Stimulated activated CD4-positive, alpha-beta T cell treated with anti-CD3 and anti-CD28 coated beads, Interleukin-2, amount 100 ng/mL, for 24 hours (primary cell): ENCODE measurements at places on chromosomes 3 and 15.

DNA sequence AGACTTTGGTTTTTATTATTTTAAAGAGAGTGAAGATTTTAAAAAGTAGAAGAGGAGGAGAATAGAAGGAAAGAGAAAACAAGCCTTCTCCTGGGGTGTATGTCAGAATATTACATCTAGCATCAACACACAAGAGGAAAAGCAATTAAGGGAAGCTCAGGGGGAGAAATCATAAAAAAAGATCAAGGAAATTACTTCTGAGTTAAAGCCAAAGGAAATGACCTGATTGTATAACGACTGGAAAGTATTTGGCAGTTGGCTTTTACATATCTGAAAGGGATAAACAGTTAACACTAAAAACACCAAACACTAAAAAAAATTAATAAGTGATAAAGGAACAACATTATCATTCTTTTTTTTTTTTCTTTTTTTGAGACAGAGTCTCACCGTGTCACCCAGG is 58.4 kb downstream of the CPNE4 start:
- DNase-seq = no peak

GRCh38 chr15:98443526-98443925 is 204.8 kb upstream of the IGF1R start:
- no peak for DNase-seq

GRCh38 chr15:73081321-73081958 is 29.2 kb downstream of the NEO1 start:
- DNase-seq = no peak

- DNase-seq = no peak
These were observed 112.7 kb downstream of the OXSM start for GRCh38 chr3:25902586-25902985.

DNA sequence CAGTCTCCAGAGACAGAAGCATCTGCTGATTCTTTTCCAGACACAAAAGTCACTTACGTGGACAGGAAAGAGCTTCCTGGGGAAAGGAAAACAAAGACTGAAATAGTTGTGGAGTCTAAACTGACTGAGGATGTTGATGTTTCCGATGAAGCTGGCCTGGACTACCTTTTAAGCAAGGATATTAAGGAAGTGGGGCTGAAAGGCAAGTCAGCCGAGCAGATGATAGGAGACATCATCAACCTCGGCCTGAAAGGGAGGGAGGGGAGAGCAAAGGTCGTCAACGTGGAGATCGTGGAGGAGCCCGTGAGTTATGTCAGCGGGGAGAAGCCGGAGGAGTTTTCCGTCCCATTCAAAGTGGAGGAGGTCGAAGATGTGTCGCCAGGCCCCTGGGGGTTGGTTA is 25.4 kb downstream of the SYNM start:
- DNase-seq = no peak

DNA sequence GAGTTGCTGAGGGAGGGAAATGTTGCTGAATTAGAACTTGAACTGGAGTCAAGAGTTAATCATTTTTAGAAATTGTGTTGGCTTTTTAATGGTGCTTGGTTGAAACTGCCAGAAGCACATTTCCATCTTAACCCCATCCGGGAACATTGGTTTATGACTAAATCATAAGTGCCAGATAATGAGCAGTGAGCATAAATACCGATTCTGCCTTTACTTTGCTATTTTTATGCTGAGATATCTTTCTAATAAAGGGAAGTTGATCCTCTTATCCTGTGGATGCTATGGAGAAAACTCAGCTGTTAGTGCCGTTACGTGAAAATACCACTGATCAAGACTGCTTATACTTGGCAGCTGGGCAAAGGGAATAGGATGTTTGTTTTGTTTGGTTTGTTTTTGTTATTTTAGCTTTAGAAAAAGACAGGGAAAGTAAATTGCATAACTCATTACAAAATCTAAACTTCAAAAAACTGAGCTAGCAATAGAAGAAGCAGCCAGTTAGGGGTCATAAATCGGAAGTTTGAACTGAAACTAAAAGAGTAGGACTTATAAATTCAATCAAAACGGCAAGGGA is 813.1 kb downstream of the NAALADL2 start:
- no peak for DNase-seq

DNA sequence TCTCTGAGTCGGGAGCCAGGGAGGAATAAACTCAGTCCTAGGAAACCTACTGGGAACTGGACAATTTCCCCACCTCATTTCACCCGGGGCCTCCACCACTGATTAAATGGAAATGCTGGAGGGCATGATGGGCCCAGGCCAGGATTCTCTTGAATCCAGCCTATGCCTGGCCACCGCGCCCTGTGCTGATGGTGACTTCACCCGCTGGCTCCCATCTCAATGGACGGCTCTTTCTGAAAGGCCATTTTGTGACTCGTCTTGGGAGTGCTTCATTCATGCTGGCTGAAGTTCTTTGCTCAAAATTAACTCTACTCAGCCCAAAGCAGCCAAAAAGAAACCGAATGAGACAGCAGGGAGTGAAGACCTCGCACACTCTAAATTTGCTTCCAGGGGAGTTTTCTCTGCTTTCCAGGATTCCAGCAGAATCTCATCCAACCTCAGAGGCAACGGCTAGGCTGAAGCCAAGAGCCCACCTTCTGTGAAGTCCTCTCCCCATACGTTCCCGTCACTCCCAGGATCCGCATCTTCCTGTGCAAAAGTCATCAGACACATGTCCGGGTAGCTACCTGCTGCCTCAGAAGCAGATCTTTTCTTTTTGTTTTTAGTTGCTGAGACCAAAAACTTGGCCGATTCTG is 266.0 kb upstream of the ICE2 start:
- DNase-seq = no peak

GRCh38 chr3:39103324-39103693 is 4.1 kb downstream of the GORASP1 start:
- no peak for DNase-seq
